Adipose tissue (tissue), 3 donors: ENCODE measurements at places on chromosomes 12 and 14. TPM values are rescaled to one million over a fixed set of nuclear protein-coding genes. Genes with fewer than 3 reads are reported as not detected.

The MYO1A gene
- 0.11 TPM for polyA plus RNA-seq

The TAS2R31 gene
- 0.67 TPM for polyA plus RNA-seq

The SOAT2 gene
- polyA plus RNA-seq: 0.09 TPM

The RNASE3 gene
- not detected for polyA plus RNA-seq

The GARIN6 gene
- not detected for polyA plus RNA-seq

The CLEC4E gene
- polyA plus RNA-seq: 8.2 TPM

The SYNE3 gene
- polyA plus RNA-seq: 1.7 TPM

The TROAP gene
- polyA plus RNA-seq: 0.22 TPM

The TAS2R7 gene
- polyA plus RNA-seq: not detected

The TCL1B gene
- polyA plus RNA-seq: not detected

The SLCO1B1 gene
- not detected for polyA plus RNA-seq

The ADAM21 gene
- polyA plus RNA-seq: 0.03 TPM

The LRFN5 gene
- polyA plus RNA-seq: 0.16 TPM

The KLRK1 gene
- 2.0 TPM for polyA plus RNA-seq

The AGAP2 gene
- 0.77 TPM for polyA plus RNA-seq

The PRB2 gene
- polyA plus RNA-seq: not detected

The PLA2G1B gene
- 10,835 TPM for polyA plus RNA-seq

The CLEC12A gene
- polyA plus RNA-seq: 0.34 TPM

The RASSF3 gene
- 7.5 TPM for polyA plus RNA-seq

The PROX2 gene
- polyA plus RNA-seq: not detected
